ENCODE measurements at places on chromosomes 11 and 22.

- no peak for DNase-seq
Measured at GRCh38 chr11:119752345-119752871, 23.4 kb upstream of the NECTIN1 start.

- no peak for DNase-seq
Measured at GRCh38 chr11:103959279-103959942, 77.0 kb upstream of the DDI1 start.

DNA sequence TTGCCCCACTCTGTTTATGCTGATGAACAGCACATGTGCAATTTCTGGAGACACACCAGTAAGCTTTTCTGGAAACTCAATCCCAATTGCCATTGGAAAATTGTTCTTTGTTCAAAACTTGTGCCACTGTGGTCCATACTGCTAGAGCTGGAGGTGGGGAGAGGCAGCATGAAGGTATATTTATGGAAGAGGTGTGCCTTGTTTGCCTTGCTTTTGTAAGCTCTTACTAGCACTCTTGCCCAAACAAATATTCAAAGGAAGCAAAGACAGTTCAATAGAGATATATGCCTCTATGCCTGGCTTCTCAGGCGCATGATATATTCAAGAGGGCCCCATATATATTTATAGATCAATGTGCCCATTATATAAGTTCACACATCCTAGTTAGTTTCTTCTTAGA is 42.7 kb downstream of the TIMP3 start:
- no peak for DNase-seq

GRCh38 chr11:9803685-9804418 is 140.0 kb downstream of the SWAP70 start:
- no peak for DNase-seq

DNA sequence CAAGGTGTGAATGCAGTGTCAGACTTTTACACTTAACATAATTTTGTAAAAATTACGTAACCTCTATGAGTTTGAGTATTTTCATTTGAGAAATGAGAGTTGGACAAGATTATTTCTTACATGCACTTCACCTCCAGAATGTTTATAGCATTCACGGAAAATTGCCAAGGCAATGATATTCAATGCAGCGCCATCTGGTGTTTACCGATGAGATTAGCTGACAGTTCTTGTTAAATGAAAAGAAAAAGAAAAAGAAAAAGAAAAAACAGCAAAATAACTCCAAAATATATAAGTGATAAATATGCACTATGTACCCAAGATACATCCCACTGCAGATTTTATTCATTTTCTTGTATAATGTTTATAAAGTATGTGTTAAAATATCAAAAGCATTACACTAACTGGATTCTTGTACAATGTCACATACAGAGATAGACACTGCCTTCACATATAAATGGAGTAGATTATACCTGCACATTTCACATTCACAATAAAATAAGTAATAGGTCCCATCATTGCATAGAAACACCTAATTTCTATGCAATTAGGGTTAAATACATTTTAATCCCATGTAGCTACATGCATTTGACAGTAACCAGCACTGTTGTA is 976.3 kb upstream of the FAT3 start:
- no peak for DNase-seq

DNA sequence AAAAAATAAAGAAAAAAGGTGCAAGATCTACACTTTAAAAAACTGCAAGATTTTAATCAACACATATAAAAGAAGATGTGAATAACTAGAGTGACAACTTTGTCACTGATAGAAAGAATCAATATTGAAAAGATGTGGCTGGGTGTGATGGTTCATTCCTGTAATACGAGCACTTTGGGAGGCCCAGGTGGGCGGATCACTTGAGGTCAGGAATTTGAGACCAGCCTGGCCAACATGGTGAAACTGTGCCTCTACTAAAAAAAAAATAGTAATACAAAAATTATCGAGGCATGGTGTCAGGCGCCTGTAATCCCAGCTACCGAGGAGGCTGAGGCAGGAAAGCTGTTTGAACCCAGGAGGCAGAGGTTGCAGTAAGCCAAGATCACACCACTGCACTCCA is 21.0 kb upstream of the FBLN1 start:
- DNase-seq = no peak

DNA sequence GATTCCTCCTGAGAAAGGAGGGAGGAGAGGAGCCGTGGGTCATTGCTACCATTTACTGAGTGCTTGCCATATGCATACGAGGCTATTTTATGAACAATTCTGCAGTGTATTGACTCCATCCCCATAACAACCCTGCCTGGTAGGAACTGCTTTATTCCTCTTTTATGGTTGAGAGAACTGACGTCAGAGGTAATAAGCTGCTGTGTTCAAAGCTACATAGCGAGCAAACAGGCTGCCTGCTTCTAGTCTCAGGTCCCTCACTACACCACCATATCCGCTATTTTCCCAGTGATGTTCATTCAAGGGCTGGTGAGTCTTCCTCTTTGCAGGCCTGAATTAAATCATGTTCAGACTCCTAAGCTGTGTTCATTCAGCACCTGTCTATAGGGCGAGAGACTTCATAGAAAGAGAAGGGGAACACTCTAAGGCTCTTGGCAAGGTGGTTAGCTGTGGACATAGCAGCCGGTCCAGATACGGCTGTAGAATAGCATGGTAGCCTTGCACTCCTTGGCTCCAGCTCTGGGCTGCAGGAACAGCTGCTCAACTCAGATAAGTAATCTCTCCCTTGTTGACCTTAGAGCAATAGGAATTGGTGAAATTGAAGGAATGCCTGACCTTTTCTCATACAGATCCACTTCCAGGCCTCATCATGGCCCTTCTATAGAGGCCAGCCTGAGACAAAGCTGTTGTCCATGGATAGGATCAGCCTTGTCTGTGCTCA is 82.6 kb downstream of the MICAL2 start:
- no peak for DNase-seq

All from bone marrow (tissue), 2 donors.